Activated naive CD4-positive, alpha-beta T cell (primary cell): ENCODE measurements at places on chromosomes 6 and 20.

GRCh38 chr6:141510803-141511202 is 621.9 kb upstream of the GJE1 start:
- DNase-seq, result no peak

- no peak for DNase-seq
These were observed 132.2 kb downstream of the ZMYND8 start for GRCh38 chr20:47224300-47224791.

GRCh38 chr6:105983763-105984162 is 102.4 kb upstream of the PRDM1 start:
- no peak for DNase-seq

DNA sequence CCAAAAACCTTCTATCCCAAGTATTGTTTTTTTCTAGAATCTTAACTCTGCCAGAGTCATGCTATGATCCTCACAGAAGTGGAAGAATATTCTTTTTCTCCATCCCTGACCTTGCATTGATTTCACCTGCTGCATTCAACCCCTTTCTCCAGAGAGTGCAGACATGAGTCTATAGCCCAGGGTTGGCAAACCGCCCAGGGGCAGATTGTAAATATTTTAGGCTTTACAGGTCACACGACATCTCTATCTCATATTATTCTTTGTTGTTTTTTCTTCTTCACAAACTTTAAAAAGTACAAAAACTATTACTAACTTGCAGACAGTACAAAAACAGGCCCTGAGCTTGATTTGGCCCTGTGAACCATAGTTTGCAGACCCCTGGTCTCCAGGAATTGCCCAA is 112.1 kb upstream of the ASF1A start:
- DNase-seq, result no peak

GRCh38 chr20:4893709-4894108 is 107.6 kb downstream of the SLC23A2 start:
- DNase-seq, result no peak

DNA sequence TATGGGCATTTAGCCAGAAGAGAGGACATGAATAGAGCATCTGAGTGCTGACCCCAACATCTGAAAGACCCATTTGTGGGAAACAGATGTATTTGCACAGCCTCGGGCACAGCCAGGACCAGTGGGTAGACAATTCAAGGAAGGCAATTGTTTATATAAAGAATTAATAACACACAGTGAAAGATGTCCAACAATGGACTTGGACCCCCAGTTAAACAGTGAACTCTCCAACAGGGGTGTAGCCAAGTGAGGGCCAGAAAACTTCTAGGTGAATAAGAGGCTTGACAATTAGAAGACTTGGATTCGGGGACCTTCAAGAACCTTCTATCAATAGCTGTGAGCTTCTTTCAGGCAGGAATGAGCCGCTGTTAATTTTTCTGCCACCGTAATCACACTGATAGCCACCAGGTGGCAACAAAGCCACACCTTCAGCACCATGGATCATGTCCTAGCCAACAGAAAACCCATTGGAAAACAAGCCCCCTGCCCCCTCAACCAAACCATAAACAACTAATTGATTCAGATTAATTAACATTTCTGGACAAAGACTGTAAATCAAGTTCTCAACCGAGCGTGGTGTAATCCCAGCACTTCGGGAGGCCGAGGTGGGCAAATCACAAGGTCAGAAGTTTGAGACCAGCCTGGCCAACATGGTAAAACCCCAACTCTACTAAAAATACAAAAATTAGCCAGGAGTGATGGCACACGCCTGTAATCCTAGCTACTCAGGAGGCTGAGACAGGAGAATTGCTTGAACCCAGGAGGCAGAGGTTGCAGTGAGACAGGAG is 8.8 kb upstream of the SRSF6 start:
- peak; percentile 15 for DNase-seq

- DNase-seq, result no peak
These were observed 13.1 kb downstream of the CYB5R4 start for GRCh38 chr6:83872386-83873118.

- DNase-seq, result no peak
These were observed 68.7 kb upstream of the FBXO30 start for GRCh38 chr6:145883263-145883662.

DNA sequence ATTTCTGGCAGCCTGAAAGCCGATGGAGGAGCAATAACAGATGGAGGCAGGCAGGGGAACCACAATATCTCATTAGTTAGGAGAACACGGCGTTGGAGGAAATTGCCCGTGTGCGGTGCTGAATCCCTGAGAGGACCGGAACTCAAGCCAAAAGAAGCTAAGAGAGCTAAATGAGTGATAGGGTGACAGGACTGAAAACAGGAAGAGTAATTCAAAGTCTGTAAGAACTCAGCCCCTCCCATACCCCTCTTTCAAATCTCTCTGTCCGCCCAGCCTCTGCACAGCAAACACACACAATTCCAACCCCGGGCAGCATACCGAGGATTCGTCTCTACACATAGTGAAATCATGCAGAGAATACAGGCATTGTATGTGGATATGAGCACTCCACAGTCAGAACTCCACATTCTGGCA is 2.6 kb upstream of the IPCEF1 start:
- no peak for DNase-seq

GRCh38 chr20:1625083-1625690 is 5.4 kb upstream of the SIRPB1 start:
- no peak for DNase-seq

GRCh38 chr20:38043512-38044300 is 10.2 kb downstream of the RPRD1B start:
- no peak for DNase-seq

GRCh38 chr6:36701401-36701991 is 3.9 kb downstream of the RAB44 start:
- DNase-seq, result no peak

GRCh38 chr6:126385536-126385935 is 45.6 kb downstream of the CENPW start:
- DNase-seq, result no peak

DNA sequence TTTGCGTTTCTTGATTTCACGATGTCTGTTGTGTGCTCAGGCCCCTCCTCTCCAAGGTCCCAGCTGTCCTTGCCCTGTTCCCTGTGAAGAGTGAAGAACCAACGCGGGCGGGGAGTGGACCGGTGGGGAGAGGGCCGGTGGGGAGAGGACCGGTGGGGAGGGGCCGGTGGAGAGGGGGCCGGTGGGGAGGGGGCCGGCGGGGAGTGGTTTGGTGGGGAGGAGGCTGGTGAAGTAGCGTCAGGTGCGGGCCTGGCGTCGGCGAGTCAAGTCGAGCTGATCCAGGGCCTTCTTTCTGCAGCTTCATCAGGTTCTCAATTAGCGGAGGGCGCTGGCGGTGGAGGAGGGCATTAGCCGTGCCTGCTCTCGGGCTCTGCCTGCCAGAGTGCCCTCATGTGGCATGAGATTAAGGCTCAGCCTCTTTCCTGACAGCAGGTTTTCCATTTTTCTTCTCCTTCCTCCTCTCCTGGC is 21.2 kb upstream of the BHLHE23 start:
- no peak for DNase-seq

GRCh38 chr6:108736832-108737231 is 111.4 kb upstream of the ARMC2 start:
- DNase-seq, result no peak

DNA sequence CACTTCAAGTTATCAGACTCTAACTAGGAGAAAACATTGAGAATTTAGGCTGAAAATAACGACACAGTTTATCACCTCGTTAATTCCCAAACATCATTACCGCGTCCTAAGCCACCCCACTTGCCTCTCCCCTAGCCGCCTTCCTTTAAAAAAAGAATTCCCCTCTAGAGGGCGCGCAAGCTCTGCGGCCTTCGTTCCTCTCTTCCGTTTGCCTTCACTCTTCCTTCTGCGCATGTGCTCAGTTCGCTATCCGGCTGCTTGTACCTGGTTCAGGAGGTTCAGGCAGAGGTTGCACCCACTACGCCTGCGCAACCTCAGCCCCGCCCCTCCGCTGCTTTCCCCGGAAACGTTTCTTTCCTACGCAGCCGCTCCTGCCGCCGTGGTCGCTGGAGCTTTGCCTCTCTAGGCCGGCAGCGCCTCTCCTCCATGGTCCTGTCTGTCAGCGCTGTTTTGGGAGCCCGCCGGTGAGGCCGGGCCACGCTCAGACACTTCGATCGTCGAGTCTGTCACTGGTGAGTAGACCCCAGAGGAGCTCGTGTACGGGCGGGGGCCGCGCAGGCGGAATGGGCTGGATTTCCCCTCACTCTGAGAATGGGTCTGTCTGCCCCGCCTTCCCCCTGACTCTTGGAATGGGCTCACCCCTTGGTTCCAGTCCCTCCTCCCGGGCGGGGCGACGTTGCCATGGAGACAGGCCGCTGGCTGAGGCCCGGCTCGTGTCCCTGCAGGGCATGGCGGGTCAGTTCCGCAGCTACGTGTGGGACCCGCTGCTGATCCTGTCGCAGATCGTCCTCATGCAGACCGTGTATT is at the start of gene SYS1:
Gene SYS1 (plus strand): TSS at position 353 of the 807 bp plus-strand sequence. CDS start 376 bp downstream, at position 729.
- DNase-seq, result peak; percentile 93

- no peak for DNase-seq
These were observed 235.5 kb downstream of the PREX1 start for GRCh38 chr20:48592107-48592940.

DNA sequence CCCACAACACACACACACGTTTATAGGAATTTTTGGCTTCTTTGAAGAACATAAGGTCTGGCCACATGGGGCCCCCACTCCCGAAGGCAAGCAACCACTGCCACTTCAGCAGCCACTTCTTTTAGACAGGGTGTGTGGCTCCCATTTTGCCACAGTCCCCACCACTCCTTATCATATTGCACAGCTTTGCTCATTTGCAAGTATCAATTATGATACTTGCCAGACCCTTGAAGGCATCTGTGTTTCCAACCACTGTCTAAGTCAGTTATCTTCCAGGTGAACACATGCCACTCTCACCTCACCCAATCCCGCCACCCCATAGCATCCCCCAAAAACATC is 73.1 kb downstream of the NOL4L start:
- DNase-seq, result no peak

GRCh38 chr6:130202782-130203181 is 20.0 kb downstream of the SAMD3 start:
- no peak for DNase-seq

DNA sequence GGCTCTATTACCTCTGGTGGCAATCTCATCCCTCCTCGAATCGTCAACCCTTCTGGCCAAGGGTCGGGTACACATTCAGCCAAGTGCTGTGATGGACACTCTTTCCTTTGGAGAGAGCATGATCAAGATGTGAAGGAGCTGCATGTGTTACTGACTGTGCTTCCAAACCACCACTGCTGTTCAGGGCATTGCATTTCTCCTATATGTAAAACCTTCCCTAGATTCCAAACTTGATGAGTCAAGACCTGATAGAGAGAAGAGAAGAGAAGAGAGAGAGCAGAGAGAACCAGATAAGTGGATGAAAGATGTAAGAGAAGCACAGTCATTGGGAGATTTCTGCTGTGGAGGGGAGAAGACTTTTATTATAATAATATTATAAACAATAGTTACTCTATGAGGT is 162.2 kb downstream of the KCNQ5 start:
- no peak for DNase-seq

- DNase-seq, result no peak
These were observed 68.4 kb upstream of the IPCEF1 start for GRCh38 chr6:154425034-154425433.

DNA sequence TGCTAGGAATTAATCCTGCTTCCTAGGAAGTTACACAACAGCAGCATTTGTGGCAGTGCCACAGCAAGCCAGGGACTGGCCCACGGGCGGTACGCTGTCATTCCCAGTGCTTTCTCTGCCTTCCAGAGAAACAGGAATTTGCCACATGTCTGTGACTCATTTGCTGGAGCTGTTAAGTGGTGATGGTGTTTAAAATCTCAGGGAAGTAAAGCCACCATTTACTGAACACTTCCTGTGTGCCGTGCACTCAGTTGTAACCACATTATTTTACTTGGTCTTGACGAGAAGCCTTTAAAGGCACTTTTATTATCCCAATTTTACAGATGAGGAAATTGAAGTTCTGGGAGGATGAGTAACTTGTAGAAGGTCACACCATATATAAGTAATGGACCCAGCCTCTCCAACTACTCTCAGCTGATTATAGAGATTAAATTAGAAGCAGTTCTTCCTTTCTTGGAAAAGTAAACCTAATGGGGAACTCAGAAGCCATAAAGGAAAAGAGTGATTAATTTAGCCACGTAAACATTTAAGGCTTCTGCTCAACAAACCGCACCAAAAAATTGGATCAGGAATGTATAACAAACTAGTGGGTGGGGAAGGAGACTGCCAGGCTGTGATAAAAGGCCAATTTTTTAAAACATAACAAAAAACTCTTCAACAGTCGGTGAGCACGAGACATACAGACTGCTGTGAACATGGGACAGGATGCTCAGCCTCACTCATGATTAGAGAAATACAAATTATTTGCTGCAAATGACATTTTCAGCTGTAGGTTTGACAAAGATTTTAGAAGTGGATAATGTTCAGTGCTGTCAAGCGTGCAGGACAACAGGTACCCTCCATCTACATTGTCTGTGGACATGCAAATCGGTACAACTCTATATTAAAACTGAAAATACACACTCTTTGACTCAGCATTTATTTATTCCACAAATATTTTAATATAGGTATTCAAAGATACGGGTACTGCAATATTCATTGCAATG is 311.2 kb downstream of the NRN1 start:
- no peak for DNase-seq

GRCh38 chr20:50930976-50931305 is 296 bp downstream of the ADNP start:
- peak; percentile 70 for DNase-seq

DNA sequence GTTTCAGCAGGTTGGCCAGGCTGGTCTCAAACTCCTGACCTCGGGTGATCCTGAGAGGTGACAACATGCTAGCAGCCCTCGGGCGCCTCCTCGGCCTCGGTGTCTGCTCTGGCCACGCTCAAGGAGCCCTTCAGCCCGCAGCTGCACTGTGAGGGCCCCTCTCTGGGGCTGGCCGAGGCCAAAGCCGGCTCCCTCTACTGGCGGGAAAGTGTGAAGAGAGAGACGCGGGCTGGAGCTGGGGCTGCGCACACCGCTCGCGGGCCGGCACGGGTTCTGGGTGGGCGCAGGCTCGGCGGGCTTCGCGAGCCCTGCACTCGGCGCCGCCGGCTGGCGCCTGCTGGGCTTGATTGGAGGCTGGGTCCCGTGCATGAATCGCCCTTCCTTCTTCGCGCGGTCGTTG is 80.8 kb upstream of the RBM24 start:
- no peak for DNase-seq

DNA sequence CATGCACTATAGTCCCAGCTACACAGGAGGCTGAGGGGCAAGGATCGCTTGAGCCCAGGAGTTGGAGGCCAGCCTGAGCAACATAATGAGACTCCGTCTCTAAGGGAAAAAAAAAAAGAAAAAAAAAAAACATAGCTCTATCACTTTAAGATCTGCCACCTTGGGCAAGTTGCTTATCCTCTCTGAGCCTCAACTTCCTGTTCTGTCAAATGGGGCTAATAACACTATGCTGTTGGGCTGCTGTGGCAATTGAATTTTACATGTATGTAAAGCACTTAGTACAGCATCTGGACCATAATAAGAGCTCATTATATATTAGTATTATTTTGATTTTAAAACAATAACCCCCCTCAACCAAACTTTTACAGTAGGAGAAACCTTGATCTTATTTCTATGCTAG is 141.5 kb downstream of the ATXN1 start:
- DNase-seq, result no peak

DNA sequence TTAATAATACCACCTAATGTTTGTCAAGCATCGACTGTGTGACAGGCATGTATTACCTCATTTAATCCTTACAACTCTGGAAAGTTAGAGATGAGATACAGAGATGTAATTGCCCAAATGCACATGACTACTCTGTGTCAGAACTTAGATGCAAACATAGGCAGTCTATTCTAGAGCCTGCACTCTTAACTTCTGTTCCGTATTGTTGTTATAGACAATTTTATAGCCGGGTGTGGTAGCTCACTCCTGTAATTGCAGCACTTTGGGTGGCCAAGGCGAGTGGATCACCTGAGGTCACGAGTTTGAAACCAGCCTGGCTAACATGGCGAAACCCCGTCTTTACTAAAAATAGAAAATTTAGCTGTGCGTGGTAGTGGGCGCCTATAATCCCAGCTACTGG is 15.0 kb downstream of the IFT52 start:
- DNase-seq, result no peak
